ENCODE measurements at places on chromosomes 5 and 9.

DNA sequence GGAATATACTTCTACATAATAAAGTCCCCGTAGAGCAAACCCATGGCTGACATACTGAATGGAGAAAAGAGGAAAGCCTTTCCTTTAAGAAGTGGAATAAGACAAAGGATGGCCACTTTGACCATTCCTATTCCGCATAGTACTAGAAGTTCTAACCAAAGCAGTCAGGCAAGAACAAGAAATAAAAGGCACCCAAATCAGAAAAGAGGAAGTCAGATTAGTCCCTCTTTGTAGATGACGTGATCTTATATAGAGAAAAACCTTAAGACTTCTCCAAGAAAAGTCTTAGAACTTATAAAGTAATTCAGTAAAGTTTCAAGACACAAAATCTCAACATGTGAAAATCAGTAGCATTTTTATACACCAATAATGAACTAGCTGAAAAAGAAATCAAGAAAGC, 133.9 kb downstream of the GIN1 start:
- DNase-seq: no peak

DNA sequence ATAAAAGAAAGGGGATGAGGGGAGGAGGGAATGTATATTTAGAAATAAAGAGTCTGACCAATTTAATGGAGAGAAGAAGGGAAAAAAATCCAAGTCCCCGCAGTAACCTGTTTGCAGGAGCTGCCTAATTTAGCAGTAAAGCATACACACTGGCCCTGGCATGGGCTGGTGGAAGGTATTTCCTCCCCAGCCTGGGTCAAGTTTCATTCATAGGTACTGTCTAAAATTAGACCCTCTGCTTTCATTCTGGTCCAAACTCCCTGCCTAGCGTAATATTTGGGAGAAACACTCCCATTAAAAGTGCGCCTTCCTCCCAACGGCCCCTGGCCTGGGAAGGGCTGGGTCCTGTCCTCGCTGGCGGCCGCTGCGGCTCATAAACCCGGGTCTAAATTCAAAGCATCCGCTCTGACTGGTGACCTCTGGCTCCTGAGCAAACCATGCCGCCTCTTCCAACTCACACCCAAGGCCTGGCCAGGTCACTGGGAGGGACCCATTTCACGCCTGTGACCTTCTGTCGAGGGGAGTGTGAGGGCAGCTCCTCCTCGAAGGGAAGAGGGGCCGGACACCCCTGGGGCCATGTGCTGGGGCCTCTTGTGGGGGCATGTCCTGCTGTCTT, 123.2 kb downstream of the FGF18 start:
- no peak for DNase-seq

GRCh38 chr9:18477121-18477660, 3.2 kb downstream of the ADAMTSL1 start:
- DNase-seq: no peak

DNA sequence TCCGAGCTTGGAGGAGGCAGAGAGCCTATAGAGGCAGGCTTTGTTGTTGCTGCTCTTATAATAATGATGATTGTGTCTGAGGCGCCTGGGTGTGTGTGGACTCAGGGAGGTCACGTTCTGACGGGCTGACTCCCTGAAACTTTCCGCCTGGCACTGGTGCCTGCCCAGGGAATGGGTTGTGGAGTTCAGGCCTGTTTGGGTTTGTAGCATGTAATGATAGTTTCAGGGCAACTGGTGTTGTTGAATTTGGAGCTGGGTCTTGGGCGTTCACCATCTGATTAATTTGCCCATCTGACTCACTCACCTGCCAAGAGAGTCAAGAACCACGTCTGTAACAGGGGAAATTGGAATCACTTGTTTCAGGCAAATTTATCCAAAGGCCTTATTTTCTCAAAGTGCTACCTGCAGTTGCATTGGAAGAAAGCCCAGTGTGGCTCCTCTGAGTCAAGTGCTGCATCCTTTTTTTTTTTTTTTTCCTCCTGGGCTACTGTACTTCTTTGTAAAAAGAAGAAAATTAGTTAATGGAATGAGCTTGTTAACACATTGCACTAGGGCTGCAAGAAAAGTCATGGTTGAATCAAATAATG, 386.5 kb downstream of the GADD45G start:
- DNase-seq: no peak

DNA sequence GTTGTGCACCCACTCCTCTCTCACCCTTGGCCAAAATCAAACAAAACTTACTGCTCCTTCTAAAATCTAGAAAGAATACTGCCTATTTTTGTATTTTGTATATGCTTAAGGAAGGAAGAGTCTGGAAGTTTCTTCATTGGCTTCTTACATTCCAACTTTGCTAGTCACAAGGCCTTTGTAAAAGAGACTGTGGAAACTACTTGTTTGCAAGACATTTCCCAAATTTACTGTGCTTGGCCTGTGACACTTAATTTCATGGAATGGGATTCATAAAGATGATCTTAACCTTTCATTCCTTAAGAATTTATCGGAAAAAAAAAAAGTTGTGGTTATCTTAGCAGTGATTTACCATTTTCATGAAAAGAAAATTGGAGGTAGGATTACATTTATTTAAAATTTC, 208.9 kb downstream of the VPS13A start:
- DNase-seq: no peak

DNA sequence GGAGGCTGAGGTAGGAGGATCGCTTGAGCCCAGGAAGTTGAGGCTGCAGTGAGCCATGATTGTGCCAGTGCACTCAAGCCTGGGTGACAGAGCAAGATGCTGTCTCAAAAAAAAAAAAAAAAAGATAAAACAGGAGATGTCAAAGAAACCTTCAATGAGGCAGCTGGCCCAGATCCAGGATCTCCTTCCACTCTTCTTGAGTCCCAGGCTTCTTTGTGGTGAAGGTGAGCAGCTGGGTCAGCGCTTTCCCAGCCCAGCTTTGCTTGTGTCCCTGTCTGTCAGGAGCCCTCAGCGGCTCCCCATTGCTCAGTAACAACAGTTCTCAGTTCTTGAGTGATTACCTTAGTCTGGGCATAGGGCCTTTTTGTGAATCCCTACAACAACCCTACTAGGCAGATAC, 69.4 kb upstream of the PSD2 start:
- DNase-seq: no peak

GRCh38 chr9:72465593-72465984, 55.8 kb upstream of the TMC1 start:
- DNase-seq: no peak

DNA sequence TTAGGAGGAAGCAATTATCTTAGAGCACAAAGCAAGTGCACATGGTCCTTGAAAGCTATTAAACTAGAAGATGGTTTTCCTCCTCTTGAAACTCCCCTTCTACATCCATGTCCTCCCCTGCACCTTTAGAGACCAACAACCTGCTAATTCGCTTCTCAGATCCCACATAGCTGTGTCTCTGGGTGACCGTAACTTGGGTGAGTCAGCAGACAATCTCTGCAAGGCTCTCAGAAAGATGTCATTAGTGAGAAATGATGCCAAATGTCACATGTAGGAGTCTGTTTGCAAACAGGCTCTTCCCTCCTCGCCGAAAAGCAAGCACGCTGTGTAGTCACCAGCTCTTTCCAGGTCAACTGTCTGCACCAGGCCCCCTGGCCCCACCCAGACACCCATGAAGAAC, 291.8 kb downstream of the SLIT3 start:
- DNase-seq: no peak

DNA sequence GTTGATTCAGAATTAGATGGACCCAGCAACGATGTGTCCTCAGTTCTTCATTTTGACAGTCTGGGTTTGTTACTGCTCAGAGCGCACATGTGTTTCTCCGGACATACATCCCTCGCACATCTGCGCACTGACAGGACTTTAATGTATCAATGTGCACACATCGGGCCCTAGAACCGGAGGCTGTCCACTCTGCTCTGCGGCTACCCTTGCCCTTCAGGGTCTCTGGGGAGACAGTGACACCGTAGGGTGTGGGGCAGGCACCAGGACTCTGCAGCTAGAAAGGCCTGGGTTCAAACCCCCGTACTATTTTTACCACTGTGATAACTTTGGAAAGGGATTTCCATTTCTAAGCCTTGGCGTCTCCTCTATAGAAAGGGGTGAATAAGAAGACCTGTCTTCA, 23.5 kb upstream of the LPCAT1 start:
- no peak for DNase-seq

DNA sequence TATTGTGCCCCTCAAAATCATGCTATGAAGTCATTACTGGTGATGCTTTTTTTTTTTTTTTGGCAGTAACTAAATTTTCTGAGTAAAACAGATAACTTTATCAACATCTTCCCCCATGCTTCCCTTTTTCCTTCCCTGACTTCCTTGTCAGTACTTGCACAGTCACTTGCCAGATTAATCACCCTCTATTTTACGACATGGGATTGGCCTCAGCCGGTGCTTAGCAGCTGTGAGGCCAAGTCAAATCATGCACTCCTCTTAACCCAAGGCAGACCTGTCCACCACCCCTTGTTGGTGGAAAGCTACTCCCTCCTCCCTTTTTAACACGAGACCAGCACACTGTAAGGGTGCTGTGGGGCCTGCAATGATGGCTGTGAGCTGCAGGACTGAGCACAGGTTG, 118.0 kb upstream of the OTULINL start:
- no peak for DNase-seq

GRCh38 chr5:23994581-23995370, 487.4 kb downstream of the PRDM9 start:
- no peak for DNase-seq

DNA sequence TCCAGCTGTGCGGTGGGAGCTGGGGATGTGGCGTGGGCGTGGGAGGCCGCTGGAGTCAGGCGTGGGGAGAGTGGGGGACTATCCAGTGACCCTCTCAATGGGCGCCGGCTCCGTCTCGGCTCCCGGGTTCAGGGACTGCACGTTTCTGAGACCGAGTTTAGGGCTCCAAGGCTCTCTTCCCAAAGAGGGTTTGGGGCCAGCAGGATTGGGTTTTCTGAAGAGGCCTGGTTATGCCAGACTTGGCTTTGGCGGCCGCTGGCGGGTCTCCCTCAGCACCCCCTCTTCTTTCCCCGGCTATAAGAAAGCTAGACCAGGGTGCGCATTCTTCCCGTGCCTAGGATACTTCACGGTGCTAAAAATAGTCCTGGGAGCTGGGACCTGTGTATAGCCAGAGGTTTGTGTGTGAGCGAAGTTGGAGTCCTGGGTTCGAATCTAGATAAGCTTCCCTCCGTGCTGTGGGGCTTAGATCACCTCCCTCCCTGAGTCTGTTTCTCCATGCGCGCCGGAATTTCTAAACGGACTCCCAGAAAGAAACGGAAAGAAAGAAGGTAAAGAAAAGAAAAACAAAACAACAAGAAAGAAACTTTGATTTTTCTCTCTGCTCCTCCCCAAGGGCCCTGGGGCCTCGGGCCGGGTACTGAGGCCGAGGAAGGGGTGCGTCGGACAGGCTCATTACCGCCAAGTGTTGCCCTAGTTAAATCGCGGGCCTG, 5.0 kb downstream of the HAND1 start:
- no peak for DNase-seq

GRCh38 chr5:57302164-57302563, 128.3 kb downstream of the GPBP1 start:
- DNase-seq: peak; percentile 9

GRCh38 chr9:36151316-36152210, 15.0 kb downstream of the GLIPR2 start:
- DNase-seq: peak; percentile 89

- DNase-seq: no peak
Measured at GRCh38 chr9:101486693-101487442, 46.8 kb upstream of the RNF20 start.

- peak; percentile 33 for DNase-seq
Measured at GRCh38 chr5:88203981-88204750, 64.5 kb downstream of the TMEM161B start.

DNA sequence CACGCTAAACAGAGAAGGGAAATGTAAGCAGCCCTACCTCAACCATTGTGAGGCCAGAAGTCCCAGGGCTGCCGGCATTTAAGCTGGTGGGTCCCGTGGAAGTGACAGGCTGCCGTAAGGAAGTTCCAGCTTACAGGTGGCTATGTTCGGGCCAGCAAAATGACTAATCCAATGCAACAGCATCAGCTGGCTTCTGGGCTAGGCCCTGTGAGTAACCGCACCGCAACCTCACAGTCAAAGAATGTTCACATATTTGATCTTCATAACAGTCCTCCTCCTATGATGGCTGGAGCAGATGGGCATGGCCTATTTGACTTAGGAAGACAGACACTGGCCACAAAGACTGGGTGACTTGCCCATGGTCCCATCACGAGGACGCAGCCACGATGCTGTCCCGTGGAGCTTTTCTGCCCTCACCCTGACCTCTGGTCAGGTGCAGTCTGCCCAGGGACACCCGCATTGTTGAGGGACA, 88.2 kb downstream of the LIFR start:
- DNase-seq: no peak

- DNase-seq: no peak
Measured at GRCh38 chr5:2725980-2726765, 25.3 kb downstream of the IRX2 start.

- no peak for DNase-seq
Measured at GRCh38 chr5:17831279-17831678, 197.0 kb downstream of the TAF11L14 start.

DNA sequence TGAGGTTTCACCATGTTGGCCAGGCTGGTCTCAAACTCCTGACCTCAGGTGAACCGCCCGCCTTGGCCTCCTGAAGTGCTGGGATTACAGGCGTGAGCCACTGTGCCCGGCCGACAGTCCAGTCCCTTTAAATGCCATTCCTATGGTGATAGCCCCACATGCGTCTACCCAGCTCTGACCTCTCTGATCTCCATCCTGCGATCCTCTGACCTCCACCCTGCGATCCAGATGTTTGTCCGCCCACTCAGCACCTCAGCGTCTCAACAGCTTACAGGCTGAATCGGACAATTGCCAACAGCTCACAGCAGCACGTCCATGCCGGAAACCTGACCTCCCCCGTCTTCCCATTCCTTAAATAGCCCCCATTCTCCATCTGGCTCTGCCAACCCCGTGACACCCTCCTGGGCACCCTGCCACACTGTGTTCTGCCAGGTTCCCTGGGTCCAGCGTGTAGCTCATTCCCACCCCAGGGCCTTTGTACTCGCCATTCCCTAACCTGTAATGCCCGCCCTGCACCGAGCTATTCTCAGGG, 44.0 kb upstream of the RNU6ATAC start:
- DNase-seq: no peak

DNA sequence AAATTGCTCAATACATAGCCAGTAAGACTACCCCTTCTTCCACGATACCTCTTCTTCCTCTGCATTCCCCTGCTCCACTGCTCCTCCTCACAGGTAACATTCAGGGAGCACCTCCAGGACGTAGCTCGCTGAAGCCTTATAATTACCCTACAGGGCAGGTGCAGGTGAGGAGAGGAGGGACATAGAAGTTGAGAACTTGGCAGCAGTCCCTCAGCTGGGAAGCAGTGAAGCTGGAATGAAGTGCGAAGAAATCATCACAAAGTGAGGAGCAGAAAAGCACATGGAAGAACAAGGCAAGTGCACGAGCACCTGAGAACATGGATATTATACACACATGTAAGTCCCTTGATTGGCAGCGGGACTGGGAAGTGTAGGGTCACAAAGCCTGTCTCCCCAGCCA, 118.2 kb downstream of the HSD17B3 start:
- DNase-seq: no peak

- no peak for DNase-seq
Measured at GRCh38 chr9:37157726-37158377, 37.5 kb downstream of the ZCCHC7 start.
